ENCODE measurements at places on chromosomes 12 and 14.

DNA sequence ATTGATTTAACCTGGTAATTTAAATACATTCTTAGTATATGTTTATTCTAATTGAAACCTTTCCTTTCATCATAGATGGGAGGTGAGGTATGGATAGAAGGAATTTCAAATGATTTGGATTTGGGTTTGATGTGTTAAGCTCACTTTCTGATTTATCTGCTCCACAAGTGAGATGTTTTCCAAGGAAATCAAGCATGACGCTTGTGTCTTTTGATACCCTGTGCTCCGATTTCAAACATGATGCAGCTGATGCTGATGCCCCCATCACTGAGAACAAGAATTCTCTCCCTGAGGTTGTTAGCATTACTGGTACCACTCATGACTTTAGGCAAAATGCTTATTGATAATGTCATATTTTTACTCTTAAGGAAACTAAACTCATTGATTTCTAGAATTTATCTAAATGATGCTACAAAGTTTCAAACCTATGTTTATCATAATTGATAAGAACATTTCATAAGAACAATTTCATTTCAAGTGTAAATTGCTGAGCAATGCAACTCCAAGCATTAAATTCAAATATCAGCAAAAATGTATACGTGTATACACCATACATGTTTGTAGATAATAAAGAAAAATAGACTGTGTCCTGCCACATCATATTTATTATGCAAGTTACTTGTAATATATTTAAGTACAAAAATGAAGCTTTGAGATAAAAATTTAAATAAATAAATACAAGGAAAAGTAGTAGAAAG, 75.5 kb upstream of the LRIG3 start:
- no peak for DNase-seq

DNA sequence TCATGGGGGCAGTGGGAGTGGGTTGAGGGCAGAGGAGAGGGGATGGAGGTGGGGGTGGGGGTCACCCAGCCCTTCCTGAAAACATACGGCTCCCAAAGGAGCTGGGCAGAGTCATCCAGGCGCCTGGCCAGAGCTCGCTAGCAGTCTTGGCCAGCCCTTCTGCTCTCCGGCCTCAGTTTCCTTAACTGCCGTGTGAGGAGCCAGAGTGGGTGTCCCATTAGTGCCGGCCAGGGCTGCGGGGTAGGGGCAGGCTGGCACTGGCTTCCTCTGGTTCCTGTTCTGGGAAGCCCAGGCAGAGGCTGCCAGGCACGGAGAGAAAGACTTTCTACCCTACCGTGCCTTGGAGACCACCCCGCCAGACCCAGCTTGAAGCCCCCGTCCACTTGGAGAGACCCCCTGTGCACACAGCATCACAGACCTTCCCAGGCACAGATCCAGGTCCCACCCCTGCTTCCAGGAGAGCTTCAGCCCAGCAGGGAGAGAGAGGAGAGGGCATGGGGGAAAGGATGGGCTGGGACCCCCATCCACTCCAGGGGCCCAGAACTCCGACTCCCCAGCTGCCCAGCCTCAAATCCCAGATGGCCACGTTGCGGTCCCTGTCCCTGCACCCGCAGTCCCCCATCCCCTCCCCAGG, 93.3 kb downstream of the RFLNA start:
- DNase-seq = no peak

DNA sequence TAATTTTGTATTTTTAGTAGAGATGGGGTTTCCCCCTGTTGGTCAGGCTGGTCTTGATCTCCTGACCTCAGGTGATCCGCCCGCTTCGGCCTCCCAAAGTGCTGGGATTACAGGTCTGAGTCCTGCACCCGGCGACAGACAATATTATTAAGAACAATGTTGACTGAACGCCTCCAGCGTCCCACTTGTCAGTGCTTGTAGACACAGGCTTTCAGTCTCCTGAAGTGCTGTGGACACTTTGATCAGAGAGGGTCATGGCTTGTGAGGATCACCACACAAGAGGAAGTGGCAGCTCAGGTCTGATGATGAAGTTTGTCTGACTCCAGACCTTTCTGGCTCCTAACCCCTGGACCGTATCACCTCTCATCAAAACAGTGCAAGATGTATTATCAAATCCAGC, 114.6 kb downstream of the CHST11 start:
- DNase-seq = no peak

- peak; percentile 49 for DNase-seq
Observed at GRCh38 chr12:34347367-34347766, 325.1 kb downstream of the ALG10 start.

DNA sequence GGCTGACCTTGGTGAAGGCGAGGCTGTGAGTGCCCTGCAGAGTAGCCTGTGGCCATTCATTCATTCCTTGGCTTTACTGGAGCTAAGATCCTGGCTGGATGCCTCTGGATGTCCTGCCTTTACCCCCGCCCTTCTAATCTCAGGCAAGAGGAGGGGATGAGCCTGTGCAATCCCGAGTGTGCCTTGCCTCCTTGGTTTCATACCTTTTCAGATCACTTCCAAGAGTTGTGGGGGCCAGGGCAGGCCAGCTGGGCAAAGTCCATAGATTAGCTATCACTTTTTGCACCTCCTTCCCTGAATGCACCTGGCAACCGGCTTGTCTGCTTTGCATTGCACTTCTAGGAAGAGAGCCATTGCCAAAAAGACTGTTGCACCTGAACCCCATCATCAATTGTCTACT, 1.5 kb downstream of the VRTN start:
- DNase-seq = no peak

DNA sequence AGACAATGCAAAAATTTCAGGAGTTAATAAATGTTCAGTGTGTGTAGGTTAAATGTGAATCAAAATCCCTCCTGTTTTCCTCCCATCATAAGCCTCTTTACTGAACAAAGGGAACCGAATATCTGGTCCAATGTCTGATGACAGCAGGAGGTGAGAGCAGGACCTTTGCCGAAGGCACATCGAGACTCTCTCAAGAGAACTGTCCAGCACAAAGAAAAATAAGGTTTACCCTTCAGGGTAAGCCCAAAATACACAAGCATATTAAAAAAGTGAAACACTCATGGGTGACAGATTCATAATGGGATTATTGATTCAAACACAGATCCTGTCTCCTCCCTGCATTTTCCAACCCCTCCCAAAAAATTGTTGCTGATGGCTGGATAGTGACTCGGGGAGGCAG, 4.2 kb upstream of the VSX2 start:
- no peak for DNase-seq

DNA sequence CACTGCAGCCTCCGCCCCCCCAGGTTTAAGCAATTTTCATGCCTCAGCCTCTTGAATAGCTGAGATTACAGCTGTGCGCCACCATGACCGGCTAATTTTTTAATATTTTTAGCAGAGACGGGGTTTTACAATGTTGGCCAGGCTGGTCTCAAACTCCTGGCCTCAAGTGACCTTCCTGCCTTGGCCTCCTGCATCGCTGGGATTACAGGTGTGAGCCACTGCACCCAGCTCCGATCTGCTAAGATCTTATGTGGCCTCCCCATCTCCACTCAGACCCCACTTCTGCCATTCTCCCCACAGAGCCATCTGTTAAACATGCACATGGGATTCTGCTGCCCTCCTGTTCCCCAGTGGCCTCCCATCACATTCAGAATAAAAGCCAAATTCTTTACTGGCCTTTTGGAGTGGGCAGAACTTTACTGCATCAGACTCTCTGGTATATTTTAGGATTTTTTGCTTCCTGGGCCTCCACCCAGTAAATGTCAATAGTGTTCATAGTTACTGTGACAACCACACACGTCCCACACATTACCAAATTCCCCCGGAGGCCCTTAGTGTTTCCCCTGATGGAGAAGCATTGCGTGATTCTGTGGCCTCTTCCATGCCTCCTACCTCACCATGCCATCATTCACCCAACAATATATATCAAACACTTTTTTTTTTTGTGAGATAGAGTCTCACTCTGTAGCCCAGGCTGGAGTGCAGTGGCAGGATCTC, 96.3 kb downstream of the PTPN11 start:
- DNase-seq = no peak

GRCh38 chr12:85711735-85712390, 124.3 kb downstream of the RASSF9 start:
- no peak for DNase-seq

- no peak for DNase-seq
Observed at GRCh38 chr12:85569261-85569660, 266.9 kb downstream of the RASSF9 start.

- no peak for DNase-seq
Observed at GRCh38 chr12:18171571-18171970, 81.6 kb upstream of the RERGL start.
